ENCODE measurements at places on chromosomes 16 and 17.

GRCh38 chr17:29905879-29906167 is 24.2 kb downstream of the SSH2 start:
- DNase-seq = no peak

DNA sequence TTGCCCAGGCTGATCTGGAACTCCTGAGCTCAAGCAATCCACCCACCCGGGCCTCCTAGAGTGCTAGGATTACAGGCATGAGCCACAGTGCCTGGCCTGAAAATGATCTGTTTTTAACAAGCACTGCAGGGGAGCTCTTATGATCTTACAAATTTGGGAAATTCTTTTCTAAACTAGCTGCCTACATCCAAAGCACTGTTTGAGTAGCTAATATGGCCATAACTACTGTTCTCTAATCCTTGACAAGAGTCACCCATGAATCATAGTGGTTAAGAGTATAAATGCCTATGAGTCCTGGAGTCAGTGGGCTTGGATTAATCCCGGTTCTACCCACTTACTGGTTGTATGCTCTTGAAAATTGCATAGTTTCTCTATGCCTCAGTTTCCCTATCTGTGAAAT is 1.4 kb upstream of the CPPED1 start:
- DNase-seq = no peak

- no peak for DNase-seq
Measured at GRCh38 chr16:56931271-56931891, 561 bp upstream of the HERPUD1 start.

DNA sequence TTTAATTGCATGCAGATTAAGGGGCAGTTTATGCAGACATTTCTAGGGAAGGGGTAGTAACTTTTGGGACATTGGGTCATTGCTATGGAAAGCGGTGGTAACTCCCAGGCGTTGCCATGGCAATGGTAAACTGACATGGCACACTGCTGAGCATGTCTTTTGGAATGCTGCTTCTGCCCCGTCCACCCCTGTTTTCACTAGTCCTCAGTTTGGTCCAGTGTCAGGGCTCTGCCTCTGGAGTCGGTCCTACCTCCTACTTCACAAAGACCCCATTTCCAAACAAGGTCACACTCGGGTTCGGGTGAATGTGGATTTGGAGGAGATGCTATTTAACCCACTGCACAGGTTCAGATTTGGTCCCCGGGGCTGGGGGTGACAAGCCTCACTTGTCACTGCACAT is 2.9 kb downstream of the IL34 start:
- DNase-seq = no peak

GRCh38 chr16:67111951-67112444 is 2.3 kb downstream of the PHAF1 start:
- DNase-seq = no peak

DNA sequence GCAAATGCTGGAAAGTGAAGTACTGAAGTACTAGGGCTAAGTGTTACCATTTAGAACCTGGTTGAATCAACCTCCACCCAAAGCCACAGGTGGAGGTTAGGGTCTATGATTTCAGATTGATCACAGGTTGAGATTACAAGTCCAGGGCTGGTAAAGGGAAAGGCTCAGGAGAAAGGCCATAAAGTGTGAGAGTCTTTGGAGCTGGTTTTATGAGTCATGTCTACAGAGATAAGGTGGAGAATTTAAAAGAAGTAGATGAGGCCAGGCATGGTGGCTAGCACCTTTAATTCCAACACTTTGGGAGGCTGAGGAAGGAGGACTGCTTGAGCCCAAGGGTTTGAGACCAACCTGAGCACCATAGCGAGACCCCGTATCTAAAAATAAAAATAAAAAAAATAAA is 221.7 kb upstream of the CDH11 start:
- no peak for DNase-seq

- no peak for DNase-seq
Measured at GRCh38 chr16:85153046-85153445, 40.8 kb upstream of the CIBAR2 start.

GRCh38 chr17:41392278-41392677 is 5.1 kb downstream of the KRT31 start:
- DNase-seq = no peak

DNA sequence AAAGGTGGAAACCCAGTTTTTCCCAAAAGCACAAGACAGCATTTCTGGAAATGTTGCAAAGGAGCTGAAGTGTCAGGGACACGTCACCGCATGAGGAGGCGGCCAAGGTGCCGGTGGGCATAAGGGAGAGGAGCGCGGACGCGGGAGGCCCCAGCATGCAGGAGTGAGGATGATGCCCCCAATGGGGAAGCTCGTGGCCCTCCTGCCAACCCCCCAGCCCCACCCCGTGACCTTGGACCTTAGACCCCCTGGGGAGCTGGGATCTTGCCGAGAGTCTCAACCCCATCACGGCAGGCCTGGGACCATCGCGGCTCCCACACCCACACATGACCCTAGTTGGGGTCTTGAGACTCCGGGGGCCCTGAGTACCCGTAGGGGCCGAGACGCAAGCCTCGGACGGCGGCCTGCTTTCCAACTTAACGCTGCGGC is 119.4 kb upstream of the METRNL start:
- DNase-seq = no peak

- no peak for DNase-seq
Measured at GRCh38 chr16:12573730-12574383, 229.8 kb downstream of the CPPED1 start.

DNA sequence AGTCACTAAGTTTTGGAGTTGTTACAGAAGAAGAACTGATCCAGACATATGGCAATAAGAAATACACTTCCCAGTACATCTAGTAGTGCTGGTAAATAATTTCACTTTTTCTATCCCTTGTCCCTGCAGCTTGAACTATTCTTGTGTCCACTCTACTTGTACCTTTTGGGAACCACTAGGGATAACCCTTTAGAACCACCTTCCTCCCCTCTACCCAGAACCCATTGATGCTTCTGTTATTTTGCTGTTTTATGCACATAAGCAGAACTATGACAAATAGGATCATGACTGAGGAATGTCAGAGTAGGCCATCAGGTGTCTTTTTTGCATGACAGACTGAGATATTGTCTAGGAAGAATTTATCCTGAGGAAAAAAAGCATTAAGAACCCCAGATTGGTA is 125.1 kb downstream of the BRIP1 start:
- DNase-seq = no peak

DNA sequence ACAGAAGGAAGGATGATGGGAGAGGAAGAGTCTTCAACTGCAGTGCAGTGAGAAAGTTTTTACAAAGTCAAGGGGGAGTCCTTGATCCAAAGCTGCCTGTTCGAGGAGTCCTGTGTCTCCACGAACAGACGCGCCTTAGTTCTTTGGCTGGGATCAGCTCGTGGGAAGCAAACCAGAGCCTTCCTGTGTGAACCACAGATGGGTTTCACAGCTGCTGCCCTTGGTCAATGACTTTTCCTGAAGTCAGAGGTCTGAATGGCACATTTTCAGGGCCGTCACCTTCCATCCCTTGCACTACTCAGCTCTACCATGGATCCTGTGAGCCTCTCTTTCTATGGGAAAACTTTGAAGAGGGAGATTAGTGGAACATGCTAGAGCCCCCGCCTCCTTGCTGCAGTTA is 4.2 kb upstream of the SBK1 start:
- no peak for DNase-seq

DNA sequence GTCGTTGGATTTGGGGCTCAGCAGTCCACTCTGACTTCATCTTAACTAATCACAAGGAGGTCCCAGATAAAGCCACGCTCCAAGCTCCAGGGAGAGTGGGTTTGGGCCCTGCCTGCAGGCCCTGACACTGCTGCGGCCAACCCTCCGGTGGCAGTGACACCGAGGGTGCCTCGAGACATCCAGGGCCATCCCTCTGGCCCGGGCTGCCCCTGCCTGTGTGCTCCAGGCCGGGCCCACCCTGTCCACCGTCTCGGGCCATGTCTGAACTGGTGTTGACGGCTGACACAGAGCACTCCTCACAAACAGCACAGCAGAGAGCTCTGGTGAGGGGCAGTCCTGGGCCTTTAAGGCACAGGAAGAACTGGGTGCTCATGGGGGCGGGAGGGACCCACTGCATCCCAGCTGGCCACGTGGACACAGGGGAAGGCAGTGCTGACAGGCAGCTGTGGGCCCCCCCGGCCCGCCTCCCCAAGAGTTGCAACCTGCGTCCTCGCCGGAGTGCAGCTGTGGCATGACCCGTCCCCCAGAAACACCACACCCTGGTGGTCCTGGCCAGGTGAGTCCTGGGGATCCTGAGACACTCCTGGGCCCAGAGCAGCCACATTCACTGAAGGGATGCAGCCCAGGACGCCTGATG is 80.0 kb downstream of the LMF1 start:
- no peak for DNase-seq

Measured in ovary (tissue), 10 donors.